ENCODE measurements at places on chromosomes 7 and 10.

DNA sequence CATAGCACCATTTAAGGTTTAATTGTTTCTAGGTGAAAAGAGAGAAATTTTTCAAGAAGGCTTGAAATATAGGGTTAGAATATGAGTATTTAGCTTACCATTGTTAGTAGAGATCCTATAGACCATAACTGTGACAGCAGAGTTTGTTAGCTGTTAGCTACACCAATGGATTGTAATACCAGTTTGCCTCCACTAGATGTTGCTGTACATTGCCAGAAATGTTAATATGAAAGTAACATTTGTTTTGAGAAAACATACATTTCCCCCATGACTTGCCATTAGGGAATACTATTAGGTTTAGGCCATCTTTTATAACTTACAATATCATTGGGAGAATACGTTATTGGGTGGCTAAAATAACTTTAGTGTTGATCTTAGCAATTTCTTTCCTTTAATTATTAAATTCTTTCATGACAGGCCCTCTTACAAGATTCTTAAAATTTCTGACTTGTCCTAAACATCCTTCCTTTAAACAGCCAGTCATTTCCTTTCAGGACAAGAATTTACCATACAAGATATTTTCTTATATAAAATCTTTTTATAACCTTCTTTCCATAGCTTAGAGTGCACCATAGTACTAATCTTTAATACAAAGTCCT, 39.5 kb downstream of the ZNF117 start:
- DNase-seq = no peak

DNA sequence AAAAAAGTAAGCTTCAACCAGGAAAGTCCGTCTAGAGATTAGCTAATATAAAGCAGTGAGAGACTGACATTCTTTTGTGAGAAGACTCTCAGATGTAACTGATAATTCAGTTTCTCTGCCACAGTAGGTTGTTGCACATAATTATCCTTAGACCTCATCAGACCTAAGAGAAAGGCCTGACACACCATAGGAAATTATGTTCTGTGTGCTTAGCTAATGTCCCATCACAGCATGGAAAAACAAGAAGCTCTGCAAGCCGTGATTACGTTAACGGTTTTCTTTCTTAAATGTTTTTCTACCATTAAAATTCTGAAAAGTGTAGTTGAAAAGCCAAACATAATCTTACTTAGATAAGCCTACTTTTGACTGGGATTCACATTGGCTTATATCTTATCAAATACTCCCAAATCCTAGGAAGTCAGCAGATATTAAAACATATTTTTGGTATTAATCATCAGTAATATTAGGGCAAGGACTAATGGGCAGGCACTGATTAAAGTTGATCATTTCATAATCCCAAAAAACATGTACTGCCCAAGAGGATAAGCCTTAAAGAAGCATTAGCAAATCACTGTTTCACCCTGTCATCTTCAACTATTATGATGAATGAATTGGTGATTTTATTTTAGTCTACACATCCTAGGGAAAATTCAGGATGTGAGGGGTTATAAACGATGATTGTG, 5.2 kb downstream of the CSTF2T start:
- no peak for DNase-seq

GRCh38 chr10:1363446-1364121, 307.4 kb downstream of the WDR37 start:
- no peak for DNase-seq

DNA sequence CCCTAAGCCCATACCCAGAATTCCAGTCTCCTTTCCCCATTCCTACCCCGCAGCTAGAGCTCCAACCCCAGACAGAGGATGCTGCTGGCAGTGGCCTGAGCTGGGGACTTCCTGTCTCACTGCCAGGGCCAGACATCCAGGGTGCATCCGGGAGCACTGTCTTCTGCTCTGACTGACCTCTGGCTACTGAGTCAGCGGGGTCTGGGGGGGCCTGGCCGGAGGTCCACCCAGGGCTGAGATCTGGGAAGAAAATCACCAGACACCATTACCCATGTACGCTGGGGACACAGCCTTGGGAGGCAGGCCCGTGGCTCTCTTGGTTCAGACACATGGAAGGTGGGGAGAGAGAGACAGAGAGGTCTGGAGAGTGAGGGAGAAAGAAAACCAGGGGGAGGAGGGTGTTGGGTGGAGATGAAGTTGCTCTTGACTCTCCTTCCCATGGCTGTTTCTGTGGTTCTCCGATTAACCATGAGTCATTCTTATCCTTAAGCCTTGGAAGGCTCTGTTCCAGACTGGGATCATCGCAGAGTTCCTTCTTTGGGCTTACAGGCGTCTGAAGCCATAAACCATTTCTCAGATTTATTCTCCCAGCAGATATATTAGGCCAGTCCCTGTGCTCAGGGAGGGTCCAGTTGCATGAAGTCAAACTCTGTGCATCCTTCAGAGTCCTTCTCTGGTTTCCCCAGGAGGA, 23.6 kb downstream of the TSPAN15 start:
- no peak for DNase-seq

DNA sequence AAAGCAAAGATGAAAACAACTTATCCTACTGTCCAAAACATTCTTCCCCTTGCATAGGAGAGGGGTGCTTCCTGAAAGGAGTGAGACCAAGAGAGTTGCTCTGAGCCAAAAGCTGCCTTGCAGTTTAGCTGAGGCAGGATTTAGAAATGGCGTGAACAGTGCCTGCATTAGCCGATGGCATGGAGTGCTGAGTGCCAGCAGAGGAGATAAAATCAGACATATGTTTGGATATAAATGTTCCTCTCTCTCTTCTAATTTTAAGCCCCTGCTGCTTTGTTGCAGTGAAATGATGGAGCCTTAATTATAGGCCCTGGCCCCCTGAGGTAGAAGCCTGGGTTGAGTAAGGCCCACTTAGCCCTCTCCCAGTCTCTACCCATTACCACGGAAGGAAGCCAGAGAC, 7.1 kb downstream of the LRRC4 start:
- DNase-seq = no peak

DNA sequence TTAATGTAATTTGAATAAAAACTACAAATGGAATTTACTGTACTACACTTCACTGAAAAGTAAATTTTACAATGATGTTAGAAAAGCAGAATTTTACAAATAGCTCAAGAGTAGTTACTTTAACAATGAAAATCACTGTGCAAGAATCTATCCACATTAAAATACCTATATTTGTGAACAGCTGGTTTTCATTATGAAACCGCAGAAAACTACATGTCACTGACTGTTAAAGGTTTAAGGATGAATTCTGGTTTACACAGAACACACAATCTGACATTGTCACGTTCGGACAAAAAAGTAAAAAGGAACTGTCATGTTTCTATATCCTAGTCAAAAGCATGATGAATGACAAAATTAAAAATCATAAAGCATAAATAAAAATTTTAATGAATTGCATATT, 415.3 kb upstream of the PRKCQ start:
- DNase-seq = no peak

GRCh38 chr10:49781247-49781646, 19.1 kb upstream of the OGDHL start:
- DNase-seq = no peak

DNA sequence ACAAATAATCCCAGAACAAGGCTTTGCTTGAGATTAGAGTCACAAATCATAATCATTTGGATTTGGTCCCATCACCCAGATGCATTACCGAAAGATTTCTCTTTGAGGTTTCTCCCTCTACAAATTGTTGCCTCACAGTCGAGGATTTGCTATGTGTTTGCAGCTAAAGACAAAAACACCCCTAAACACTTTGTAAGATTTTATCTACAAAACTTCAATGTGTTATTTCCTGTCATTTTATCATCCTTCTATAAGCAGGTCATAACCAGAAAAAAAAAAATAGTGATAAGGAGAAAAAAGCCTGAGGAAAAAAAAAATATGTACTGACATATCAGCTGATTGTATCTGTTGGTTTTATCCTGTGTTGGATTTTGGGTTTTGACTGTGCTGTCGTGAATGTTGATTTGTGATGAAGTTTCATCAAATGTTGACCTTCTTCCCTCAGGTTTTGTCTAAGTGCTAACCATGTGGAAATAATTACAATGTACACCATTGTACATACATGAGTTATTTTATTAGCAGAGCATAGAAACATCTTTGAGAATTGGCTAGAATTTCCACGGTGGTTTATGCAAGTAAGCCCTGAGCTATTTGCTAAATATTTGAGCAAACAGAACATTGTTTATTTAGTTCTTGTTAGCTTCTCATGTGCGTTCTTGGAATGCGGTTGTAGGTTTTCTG, 274.4 kb downstream of the NEBL start:
- no peak for DNase-seq

DNA sequence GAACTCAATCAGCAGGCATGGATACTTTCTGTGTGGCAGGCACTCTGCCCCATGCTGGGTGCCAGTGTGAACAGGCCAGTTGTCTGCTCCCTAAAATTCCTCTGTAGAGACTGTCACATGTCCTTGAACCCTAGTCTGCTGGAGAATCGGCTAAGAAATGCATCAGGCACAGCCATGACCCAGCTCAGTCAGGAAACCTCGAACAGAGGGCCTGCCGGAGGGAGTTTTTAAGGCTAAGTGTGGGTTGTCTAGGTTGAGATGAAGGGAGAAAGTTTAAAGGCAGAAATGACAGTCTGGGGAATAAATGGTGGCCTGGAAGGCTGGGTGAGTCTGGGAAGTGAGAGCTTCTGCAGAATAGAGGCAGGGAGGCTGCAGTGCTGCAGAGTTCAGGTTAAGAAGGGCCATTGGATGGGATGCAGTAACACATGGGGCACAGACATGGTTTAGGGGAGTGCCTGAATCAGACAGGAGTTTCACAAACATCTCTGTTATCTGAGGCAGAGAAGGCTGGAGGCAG, 45.3 kb downstream of the WDFY4 start:
- no peak for DNase-seq

DNA sequence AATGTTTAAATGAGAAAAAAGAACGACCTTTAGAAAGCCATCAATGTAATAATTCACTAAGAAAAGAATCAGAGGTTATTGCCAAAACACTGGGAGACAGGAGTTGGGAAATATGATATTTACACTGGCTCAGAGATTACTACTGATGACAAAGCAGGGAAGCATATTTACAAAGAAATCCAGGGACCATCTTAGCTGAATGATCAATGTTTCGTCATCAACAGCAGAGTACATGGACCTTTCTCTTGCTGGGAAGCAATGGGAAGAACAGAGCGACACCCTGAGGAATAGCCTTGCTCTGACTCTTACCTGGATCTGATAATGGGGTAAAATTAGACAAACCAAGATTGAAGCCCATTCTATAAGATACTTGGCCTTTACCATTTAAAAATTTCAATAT, 1293.5 kb downstream of the XPNPEP1 start:
- DNase-seq = no peak

DNA sequence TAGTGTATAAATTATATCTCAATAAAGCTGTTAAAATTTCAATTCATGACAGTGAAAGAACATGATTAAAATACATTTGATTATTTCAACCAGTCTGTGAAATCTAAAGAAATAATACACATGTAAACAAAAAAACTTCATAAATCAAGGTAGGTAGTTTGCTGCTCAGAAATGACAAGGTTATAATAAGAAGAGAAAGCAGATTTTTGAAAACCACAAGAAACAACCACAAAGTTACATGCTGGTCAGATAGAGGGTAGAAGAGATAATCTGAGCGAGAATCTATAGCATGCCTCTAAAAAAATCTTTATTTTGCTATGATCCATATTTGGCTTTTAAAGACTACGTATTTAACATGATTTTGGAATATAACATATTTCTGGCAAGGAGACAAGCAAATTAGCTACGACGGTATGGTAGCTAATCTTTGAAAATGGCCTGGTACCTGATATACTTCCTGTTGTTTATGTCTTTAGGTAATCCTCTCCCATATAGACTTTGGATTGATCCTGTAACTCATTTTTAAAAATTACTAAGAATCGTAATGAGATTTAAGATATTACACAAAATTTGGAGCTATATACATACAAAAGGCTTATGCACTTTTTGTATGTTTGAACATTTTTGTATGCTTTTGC, 23.5 kb upstream of the VCL start:
- no peak for DNase-seq

- no peak for DNase-seq
Observed at GRCh38 chr7:48245751-48246472, 74.7 kb downstream of the ABCA13 start.

DNA sequence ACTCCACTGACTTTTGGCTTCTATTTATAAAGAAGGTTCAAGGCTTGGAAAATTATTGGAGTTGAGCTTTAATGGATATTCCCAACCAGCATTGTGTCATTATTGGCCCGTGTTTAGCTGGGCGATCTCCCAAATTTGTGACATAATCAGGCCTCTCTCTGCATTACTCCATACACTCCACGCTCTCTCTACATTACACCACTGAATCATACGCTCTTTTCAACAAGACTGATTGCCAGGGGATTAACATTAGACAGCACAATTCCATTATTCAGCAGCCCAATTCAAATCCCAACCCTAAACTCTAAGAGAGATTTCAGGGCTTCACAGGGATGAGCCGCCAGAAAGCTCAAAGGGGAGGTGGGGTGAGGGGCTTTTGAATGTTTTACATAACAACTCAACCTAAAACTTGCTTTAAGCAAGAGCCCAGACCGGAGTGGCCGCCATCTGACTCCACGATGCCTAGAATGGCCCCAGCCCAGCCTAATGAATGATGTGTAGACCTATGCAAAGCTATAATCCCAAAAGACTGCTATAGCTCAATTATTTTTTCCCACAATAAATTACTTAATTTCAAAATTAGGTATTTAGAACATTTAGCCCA, 61.8 kb downstream of the FGFR2 start:
- DNase-seq = no peak

DNA sequence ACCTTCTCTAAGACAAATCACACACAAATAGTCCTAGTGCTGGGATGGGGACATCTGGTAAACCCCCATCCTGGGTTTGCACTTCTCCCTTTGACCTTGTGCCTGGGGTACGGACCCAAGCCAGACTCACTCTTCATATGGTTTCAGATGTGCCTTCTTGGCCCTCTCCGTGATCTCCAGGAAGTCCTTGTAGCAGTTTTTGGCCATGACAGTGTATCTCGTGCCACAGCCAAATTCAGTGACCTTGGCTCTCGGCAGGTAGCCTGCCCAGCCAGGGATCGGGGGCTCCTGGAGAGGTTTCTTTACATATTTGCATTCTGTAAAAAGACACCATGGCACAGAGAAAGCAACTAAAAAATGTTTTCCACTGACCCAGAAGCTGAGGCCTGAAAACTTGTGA, 43.9 kb downstream of the PNLIPRP2 start:
- no peak for DNase-seq

DNA sequence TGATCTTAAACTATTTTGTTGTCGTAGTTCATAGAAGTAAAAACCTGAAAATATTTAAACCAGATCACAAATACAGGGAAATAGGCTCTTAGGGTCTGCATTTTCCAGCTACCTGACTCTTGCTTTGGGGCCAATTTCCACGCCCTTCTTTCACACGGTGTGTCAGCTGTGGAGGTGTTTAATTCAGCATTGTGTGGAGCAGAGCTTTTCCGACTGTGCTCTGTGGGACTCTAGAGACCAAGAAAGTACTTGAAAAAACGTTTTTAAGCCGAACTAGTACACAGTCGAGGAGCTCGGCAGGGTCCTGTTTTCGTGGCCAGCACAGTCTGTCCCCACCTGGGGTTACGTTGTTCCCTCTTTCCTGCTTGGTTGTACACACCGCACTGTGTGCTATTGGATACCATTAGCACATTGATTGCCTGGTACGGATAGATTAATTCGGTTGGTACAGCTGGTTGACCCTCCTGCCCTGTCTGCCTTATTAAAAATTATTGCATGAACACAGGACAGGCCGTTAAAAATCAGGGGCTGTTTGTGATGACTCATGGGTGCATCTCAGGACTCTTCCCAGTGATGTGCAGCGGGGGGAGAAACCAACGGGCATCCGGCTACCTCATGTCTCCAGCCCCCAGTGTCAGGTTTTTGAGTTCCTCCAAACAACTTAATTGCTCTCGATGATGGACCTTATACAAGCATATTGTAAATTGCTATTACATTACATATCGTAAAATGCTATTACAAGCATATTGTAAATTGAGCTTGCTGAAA, 80.7 kb upstream of the BTBD16 start:
- no peak for DNase-seq
